ENCODE measurements at places on chromosomes 2 and 18.

- DNase-seq = no peak
Observed at GRCh38 chr2:191690327-191690726, 12.4 kb downstream of the NABP1 start.

- DNase-seq = no peak
Observed at GRCh38 chr2:24739354-24740025, 53.7 kb downstream of the PTRHD1 start.

DNA sequence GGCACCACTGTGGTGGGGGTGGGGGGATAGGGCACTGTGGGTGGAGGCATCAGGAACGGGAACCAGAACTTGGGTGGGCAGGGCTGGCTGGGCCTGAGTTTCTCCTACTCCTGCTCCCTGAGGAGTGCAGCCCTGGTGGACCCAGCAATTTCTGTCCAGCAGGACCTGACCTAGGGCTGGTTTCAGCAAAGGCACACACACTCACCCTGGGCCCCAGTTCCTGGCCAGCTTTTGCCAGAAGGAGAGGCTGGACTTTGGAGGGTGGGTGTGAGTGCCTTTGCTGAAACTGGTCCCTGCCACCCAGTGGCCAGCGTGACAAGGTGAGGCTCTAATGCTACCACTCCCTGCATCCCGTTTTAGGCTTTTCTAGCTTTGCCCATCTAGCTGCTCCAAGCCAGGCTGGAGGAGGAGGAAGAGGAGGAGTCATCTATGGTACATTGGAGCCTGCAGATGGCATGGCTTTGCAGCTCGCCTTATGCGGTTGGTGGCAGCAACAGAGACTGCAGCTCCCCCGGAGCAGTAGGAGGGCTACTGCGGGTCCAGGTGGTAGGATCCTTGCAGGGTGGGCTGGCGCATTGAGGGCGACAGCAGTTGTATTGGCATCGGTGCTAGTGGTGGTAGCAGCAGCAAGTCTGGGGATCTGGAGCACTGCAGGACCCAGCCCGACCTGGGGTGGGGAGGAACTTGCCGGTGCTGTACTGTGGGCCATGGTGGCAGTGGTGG lies 40.4 kb upstream of the IMP4 start:
- DNase-seq = no peak

DNA sequence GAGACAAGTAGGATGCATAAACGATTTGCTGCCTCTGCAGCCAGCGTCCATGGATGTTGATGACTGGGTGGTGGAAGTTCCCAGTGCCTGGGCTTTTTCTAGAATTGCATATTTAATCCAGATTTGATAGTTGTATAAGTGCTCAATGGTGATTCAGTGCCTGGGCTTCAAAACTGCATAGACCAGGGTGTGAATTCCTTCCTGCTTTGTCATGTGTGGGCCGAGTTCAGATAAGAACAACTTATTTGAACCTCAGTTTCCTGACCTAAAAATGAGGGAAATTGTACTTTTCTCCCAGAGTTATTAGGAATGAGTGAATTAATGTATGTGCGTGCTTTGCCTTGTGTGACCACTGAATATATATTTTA lies 154.6 kb downstream of the WDSUB1 start:
- no peak for DNase-seq

- DNase-seq = no peak
Observed at GRCh38 chr18:9441061-9441460, 34.3 kb upstream of the RALBP1 start.

- DNase-seq = no peak
Observed at GRCh38 chr2:74083750-74084149, 64.0 kb downstream of the BOLA3 start.

DNA sequence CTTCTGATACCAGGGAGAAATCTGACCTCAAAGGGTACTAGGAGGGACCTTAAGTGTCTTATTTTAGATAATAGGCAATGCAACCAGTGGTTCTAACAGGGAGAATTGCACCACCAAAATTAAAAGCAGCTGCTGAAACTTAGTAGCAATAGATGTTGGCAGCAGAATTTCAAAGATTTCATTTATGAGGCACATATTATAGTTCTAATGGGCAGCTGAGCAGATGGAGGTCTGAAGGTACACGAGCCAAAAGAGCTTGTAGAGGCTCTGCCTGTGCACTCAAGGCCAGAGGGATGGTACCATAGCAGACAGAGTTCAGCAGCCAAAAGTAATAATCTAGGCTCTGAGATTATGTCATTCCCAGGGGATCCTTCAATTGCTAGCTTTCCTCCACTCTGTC lies 87.3 kb upstream of the NCKAP5 start:
- no peak for DNase-seq

GRCh38 chr2:201953396-201953795 lies 80.3 kb upstream of the FZD7 start:
- DNase-seq = peak; percentile 23

DNA sequence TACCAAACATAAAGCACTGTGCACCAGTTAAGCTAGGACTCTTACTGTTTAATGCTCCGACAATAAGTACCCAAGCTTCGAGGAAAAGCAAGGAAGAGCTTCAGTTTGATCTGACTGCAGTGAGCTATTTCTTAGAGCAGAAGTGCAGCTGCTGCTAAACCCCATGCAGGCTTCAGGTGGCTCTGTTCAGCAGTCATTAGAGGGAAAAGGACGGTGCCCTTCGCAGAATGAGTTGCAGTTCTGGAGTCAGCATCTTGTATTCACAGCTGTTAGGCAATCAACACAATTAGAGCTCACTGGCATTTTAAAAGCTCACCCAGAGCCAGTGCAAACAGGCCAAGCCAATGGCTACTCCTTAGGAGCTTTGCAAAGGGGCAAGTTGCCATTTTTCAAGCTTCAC lies 1.5 kb upstream of the CERKL start:
- no peak for DNase-seq

- no peak for DNase-seq
Observed at GRCh38 chr2:212959471-212960117, 191.8 kb downstream of the IKZF2 start.

GRCh38 chr2:14749884-14750283 lies 117.4 kb downstream of the LRATD1 start:
- no peak for DNase-seq

DNA sequence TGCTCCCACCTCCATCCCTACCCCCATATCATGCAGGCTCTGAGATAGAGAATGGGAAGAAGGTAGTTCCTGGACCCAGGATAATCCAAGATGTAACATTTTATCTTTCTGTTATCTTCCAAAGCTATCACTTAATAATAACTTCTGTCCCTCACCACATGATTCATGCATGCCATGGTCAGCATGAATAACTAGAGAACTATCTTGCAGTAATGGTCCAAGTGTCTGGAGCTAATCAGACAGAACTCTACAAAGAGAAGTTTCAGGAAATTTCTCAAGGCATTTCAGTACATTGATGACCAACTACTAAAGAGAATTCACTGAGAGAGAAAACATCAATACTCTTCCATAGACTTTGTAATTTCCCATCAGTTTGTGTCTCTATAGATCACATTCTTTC lies 1469.7 kb upstream of the PIK3C3 start:
- DNase-seq = no peak

DNA sequence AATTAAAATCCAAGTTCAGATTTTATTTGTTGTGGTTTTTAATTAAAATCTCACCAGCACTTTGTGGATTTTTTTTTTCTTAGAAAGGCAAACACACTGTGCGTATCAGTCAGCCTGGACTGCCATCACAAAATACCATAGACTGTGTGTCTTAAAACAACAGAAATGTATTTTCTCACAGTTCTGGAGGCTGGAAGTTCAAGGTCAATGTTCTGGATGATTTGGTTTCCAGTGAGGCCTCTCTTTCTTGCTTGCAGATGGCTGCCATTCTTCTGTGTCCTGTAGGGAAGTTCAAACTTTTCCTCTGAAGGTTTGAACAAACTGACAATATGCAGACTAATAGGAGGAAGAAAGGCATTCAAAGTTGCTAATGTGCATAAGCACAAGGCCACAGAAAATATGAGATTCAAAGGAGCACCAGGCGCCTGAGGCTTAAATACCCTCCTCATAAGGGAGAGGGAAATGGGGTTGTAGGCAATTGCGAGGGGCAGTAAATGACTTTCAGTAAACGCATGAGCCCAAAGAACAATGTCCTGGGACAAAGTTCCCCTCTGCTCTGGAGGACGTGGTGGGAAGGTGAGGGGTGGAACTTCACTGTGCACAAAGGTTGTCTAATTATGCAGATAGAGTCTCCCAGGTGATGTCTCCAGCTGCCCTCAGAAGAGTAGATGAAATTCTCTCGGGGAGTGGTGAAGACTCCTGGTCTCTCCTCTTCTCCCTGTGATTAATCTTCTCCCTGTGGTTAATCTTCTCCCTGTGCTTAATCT lies 26.5 kb upstream of the KCNF1 start:
- no peak for DNase-seq

GRCh38 chr18:12246849-12247808 lies 7.0 kb upstream of the CIDEA start:
- peak; percentile 21 for DNase-seq

GRCh38 chr2:121151311-121152109 lies 133.5 kb downstream of the TFCP2L1 start:
- no peak for DNase-seq

DNA sequence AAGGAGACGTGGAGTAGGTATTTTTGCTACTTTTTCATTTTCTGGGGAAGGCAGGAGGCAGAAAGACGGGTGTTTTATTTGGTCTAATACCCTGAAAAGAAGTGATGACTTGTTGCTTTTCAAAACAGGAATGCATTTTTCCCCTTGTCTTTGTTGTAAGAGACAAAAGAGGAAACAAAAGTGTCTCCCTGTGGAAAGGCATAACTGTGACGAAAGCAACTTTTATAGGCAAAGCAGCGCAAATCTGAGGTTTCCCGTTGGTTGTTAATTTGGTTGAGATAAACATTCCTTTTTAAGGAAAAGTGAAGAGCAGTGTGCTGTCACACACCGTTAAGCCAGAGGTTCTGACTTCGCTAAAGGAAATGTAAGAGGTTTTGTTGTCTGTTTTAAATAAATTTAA lies 3.4 kb downstream of the FZD7 start:
- no peak for DNase-seq

DNA sequence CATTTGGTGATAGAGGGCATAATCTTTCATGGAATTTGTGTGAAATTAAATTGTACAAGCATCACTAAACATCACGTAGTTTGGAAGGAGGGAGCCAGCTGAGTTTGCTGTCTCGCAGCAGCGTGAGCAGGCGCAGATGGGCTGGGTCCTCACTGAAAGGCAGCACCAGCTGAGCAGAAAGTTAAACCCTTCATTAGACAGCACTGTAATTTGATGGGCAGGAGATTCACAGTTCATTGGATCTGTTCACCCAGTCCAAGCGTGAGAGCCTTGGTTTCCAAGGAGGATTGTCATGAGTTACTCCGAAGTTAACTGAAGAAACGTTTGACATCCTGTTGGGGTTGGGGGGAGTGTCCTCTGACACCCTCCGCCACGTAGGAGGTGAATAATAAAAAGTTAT lies 89.8 kb upstream of the NFATC1 start:
- no peak for DNase-seq

DNA sequence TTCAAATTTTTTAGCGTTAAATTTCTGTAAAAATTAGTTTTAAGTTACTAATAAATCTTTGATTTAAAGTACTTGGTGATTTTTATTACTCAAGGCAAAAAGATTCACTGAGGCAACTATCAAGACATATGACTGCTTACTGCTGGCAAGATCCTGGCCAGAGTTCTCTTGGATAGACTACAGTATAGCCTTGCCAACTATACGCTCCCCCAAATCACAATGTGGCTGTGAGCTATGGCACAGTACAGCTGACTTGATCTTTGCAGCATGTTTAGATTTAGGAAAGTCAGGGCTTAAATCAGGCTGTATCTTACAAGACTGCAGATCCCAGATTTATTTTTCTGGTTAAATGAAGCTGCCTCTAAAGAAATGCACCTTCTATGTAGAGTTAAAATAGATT lies 26.5 kb downstream of the MSTN start:
- no peak for DNase-seq

GRCh38 chr2:237647176-237648015 lies 20.0 kb downstream of the LRRFIP1 start:
- no peak for DNase-seq

DNA sequence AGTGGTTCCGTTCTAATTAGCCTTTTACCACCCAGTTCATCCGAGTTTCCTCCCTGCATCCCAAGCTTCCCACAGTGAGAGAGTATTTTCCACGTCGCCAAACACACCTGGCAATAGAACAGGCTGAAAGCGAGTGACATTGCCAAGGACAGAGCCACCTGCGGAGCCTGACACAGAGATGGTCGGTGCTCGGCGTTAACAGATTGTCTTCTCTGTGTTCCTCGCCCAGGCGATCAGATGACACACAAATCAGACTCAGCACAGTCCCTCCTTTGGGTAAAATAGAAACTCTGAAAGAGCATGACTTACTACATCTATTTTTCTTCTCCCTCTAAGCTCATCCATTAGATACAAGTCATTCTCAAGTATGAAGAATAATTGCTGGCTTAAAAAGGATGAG lies 107.7 kb downstream of the CD226 start:
- no peak for DNase-seq

- peak; percentile 43 for DNase-seq
Observed at GRCh38 chr2:65350651-65351056, 81.7 kb downstream of the SPRED2 start.

DNA sequence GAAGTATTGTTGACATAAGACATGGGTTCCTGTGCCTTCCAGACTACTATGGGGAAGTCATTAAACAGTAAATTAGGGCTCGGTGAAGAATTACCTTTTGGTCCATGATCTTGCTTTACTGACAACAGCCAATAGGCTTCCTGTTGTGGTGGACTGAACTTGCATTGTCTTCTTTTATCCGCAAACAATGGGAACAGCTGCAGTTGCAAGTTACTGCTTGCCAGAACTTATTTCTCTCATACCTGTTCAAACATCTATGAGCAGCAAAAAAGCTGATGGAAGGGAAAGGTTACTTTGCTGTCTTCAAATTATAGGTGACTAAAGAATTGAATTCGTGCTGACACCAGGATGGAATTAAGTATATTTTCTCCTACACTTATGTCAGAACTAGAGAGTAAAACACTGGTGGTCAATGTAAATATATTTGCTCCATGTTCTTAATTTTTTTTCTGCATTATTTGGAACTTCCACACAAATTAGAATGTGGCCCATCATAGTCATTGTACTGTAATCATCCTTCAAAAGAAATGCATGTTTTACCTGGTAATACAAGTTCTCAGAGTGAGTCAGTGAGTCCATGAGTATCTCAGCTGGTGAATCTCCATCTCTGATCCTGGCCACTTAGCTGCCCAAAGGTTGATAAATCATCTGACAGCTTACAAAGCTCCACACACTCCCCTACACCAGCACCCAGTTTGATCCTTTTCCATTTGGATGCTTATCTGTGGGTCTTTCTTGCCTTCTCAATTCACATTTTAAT lies 37.3 kb upstream of the RNF152 start:
- DNase-seq = no peak

DNA sequence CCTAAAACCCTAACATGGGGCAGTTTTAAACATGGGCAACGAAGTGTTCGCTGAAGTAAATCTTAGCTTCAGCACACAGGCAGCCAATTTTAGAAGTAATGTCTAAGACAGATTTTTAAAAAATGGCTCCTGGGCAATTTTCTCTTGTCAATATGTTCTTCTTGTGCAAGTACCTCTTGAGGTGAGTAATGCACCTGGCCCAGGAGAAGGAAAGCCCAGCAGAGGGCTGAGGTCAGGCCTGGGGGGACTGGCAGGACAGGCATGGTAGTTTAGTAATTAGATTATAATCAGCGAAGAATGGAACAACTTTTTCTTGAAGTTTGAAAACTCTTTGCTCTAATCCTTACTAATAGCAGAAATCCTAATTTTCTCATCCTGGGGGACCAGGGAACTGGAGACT lies 77.6 kb downstream of the SPRED2 start:
- no peak for DNase-seq

- no peak for DNase-seq
Observed at GRCh38 chr2:26457695-26458364, 20.1 kb downstream of the OTOF start.

Data from SK-MEL-5 (cell line).